GM13976 (cell line): ENCODE measurements at places on chromosomes 11 and 22.

DNA sequence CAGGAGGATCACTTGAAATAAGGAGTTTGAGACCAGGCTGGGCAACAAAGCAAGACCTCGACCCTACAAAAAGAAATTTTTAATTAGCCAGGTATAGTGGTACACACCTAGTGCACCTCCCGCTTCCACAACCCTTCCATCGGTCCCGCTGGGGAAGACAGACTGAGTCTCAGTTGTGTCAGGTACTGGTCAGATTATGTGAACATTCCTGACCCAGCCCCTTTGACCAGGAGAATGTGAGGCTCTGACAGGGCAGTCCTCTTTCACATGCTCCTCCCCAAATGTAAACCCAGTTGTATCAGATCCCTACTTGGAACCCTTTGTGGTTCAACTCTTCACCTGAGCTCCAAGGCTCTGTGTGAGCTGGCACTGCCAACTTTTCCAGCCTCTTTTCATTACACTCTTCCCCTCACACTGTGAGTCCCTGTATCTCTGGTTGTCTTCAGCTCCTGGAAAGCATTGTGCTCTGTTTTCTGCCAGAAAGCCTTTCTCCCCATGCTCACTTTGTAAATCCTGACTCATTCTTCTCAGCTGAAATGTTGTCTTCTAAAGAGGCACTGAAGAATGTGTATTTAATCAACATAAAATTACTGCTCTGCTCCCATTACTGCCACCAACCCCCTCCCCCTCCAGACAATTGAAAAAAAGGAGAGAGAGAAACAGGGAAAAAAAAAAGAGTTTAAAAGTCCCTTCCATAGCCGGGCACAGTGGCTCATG, 2.1 kb upstream of the TTLL12 start:
- DNase-seq = no peak

GRCh38 chr11:134027671-134028070, 41.2 kb upstream of the JAM3 start:
- no peak for DNase-seq

DNA sequence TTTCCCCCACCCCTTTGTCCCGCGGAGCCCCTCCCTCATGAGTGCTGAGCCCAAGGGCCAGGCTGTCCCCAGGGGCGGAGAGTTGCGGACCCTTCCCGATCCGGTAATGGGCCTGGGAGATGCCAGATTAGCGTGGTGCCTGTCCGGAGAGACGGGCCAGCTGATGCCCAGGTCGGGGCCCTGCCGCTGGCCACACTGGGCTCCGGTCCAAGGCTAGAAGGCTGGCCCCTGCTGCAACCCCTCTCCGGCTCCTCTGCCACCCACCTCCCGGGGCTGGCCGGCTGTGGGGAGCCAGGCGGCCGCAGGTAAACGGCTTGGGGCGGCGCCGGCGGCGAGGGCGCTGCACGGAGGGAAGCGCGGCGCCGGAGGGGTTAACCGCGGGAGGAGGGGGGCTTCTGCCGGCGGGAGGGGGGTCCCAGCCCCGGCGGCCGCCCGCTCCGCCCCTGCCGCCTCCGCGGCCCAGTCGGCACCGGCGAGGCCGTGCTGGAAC, at the start of gene KCNK4:
TSS of gene KCNK4 (plus strand) at position 41 of the 490 bp plus-strand sequence. CDS start 1,717 bp downstream, outside the sequence.
- no peak for DNase-seq

GRCh38 chr22:19865141-19865829, 10.6 kb upstream of the GNB1L start:
- no peak for DNase-seq

GRCh38 chr11:21105196-21105917, 436.0 kb downstream of the NELL1 start:
- no peak for DNase-seq

DNA sequence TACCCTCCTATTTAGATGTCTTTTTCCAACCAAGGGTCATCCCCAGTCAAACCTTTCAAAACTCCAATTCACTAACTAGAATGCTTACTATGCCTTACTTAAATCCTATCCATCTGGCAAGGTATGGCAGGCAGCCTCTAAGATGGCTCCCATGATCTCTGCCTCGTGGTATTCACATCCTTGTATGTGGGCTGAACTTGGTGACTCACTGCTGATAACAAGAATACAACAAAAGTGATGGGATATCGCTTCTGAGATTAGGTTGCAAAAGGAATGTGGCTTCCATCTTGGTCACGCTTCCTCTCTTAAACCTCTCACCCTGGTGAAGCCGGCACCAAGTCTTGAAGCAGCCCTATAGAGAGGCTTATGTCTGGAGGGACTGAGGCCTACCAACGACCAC, 29.6 kb upstream of the UPB1 start:
- DNase-seq = no peak

DNA sequence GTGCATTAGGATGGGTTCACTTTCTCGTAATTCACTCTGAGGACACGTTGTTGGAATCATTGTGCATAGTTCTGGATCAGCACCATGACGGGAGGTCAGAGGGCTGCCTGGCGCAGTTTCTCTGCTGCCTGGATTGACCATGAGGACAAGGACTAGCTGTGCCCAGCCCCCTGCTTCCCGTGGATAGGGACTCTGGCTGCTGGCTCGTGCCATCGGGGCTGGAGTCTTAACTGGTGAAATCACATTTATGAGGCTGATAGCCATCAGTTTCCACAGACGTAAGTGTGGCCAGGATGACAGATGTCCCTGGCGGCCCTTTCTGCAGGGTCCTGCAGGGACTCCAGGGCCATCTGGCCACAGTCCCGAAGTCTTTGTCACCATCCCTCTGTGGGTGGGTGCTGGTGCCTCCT, 24.1 kb upstream of the GRAMD4 start:
- no peak for DNase-seq

DNA sequence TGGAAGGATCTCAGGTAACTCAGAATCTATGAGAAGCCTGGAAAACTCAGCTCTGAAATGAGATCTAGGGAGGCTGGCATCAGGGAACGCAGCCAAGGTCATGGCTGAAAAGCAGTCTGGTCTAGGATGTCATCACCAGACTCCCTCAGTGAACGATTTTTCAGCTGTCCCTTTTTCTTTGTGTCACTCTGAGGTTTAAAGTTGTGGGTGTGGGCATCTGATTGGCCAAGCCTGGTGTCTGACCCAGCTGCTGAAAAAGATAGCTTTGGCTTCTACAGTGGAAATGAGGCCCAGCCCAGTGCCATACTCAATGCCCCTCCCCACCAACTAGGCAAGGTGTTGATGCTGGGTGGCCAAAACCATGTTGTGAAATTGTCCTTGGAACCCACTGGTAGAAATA, 14.5 kb downstream of the RPS3 start:
- DNase-seq = no peak

GRCh38 chr11:75664389-75664788, 4.4 kb downstream of the MAP6 start:
- DNase-seq = no peak

- no peak for DNase-seq
Measured at GRCh38 chr11:66563832-66564231, 4.6 kb downstream of the CTSF start.

DNA sequence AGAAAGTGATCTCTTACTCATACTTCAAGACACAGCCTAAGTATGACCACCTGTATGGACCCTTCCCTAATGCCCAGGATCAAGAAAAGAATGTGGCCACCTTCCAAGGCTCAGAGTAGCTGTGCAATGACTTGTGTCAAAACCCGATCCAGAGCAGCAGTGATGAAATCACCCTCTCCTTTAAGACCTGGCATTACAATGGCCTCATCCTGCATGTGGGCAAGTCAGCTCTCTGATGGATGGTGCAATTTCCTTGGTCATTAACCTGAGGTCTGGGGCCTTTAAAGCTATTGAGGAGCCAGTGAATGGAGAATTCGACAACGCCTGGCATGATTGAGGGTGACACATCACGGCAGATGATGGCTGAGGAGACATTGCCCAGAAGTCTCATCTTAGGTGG, 9.1 kb upstream of the TUBA8 start:
- no peak for DNase-seq

GRCh38 chr22:37776639-37777005, 31.1 kb upstream of the GCAT start:
- DNase-seq = no peak

DNA sequence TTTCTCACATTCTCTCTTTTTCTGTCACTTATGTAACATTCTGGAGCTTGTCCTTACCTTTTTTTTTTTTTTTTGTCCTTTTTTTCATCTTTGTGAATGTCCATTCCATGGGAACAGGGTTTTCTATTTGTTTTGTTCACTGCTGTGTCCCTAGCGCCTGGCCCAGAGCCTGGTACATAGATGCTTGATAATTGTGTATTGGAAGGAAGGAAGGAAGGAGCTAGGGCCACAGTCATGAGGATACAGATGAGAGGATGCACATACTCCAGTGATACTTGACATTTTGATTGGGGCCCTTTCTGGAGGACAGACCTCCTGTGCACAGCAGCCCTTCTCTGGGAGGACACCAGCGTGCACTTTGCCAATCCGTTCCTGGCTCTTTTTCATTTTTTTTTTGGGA, 68.9 kb downstream of the KIAA1671 start:
- no peak for DNase-seq

- DNase-seq = no peak
Measured at GRCh38 chr11:93370260-93370659, 39.7 kb downstream of the DEUP1 start.

DNA sequence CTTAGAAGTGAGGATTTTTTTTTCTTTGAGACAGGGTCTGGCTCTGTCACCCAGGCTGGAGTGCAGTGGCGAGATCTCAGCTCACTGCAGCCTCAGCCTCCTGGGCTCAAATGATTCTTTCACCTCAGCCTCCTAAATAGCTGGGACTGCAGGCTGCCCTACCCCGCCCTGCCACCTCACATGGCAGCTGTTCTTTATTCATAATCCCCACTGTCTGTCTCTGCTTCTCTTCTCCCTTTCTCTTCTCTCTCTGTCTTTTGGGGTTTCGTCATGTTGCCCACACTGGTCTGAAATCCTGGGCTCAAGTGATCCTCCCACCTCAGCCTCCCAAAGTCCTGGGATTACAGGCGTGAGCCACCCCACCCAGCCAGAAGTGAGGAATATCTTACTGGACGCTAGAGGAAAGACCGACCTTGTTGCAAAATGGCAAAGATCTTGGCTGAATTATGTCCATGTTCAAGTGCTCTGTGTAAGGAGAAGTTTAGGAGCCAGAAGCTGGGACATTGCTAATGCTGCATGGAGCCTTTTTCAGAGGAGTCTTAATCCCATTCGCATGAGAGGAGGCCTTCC, 21.9 kb downstream of the KRTAP5-5 start:
- DNase-seq = no peak

- no peak for DNase-seq
Measured at GRCh38 chr11:76415073-76415472, 29.7 kb upstream of the EMSY start.

DNA sequence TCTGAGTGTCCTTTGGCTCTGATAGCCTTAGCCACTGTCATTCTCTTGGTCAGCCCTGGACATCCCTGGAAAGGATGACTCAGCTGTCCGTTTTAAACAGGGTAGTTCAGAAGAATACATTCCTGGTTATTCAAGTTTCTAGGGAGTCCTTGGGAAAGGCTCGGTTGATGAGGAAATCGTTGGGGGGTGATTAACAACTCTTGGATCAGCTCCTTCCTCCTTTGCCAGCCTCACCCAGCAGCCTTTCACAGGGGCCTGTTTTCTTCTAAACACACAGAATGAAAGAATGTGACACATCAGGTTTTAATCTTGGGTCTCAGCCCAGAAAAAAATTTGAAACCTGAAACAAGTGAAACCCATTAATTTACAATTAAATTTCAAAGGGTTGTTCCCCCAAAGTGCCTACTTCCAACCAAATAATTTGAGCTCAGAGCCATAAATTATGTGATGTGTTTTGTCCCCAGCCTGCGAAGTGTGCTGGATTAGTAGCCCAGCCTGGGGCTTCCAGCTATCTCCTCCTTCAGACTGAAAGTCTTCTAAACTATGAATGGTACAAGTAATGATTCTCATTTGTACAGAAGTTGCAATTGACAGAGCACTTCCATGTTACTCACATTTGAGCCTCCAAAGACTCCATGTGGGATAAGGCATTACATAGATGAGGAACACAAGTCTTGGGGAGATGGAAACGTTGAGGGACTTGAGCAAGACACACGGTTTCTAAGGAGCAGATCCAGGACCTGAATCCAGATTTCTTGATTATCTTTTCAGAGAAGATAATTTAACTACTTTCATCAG, 19.3 kb upstream of the MRGPRX2 start:
- no peak for DNase-seq

DNA sequence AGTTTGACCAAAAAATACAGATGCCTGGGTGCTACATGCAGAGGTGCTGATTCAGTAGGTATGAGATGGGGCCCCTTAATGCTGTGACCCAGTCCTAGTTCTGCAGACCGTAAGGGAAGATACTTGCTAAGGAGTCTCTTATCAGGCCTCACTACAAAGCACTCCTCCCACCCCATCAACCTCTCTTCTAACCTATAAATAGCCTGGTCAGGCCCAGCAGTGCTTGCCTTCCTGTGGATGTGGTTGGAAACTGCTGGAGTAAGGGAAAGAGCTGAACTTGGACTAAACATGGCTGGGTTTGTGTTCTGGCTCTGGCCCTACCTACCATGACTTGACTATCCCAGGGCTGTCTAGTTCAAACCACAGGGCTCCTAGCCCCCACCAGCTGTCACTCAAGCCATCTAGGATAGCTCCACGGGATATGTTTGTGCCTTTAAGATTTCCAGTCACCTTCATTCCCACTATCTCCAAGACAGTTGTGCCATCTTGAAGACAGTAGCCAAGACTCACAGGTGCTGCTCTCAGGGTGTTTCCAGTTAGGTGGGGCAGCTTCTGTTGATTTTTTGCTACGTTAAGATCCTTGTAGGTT, 9.5 kb upstream of the DKK3 start:
- DNase-seq = no peak

DNA sequence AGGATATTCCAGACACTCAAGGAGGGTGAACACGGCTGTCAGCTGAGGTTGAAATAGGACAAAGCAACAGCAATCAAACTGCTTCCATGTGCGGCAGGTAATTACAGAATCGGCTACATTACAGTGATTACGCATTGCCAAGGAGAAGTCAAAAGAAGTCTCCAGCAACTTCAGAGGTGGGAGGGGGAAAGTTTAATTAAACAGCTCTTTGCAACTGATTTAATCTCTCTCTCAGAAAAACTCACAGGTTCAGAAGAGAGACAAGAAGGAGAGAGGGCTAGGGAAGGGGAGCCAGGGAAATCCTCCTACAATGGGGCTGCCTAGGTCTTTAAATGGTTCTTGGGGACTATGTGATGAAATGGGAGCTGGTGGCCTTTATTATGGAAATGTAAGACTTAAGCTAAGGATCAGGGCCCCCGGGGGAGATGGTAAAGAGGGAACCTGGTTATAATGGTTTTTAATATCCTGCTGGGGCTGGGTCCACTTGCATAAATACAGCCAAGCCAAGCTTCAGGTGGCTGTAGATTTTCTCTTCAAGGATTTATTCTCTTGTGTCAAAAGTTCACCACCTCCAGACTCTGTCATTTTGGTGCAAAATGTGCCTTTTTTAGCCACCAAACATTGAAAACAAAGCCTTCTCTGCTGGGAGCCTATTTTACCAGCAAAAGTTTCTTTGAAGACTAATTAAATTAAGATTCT, 354.7 kb upstream of the NARS2 start:
- DNase-seq = no peak
